ENCODE measurements at places on chromosomes 16 and 17.

DNA sequence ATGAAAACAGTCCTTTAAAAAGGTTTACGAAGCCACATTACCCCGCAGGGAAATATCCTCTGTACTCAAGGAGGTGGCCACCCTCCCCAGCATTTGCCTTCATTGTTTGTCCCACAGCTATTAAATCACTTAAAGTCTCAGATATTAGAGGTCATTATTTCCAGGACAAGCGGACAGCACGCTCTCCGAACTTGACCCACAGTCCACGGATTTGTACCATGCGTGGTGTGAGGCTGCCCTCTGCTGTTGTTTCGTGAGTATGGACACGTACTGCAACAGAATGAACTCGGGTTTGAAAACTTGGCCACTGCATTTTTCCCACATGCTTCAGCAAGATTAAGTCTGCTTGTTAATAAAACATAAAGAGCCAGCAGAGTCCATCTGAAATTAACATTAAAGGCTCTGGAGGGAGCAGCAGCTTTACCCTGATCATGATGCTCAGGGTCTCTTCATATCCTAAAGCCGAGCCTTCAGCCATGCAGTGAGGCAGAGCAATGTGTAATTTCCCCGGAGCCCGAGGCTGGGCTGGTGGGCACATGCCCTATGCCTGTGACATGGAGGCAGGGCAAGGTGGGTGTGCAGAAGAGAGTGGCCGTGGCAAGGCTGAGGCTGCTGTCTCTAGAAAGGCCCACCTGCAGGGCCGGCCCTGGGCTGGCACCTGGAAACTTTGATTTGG, 19.7 kb downstream of the MEAK7 start:
- no peak for DNase-seq

GRCh38 chr16:84967828-84968227, 43.5 kb downstream of the ZDHHC7 start:
- DNase-seq = no peak

- no peak for DNase-seq
These were observed 71.6 kb upstream of the SMIM36 start for GRCh38 chr17:55582897-55583296.

DNA sequence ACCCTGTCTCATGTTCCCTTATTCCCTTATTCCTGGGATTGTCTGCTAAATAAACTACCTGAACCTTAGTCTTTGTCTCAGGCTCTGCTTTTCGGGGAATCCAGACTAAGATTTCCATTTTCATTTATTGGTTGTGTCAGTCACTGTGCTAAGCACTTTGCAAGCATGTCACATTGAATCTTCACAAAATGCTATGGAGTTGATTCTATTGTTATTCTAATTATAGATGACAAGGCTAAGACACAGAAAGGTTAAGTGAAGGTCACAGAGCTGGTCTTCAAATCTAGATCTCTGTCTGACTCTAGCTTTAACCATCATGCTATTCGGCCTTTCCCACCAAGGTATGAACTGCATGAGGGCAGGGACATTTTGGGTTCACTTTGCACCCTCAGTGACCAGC, 13.4 kb upstream of the CES5A start:
- DNase-seq = no peak

- no peak for DNase-seq
These were observed 9.3 kb downstream of the ENDOV start for GRCh38 chr17:80424261-80424660.

DNA sequence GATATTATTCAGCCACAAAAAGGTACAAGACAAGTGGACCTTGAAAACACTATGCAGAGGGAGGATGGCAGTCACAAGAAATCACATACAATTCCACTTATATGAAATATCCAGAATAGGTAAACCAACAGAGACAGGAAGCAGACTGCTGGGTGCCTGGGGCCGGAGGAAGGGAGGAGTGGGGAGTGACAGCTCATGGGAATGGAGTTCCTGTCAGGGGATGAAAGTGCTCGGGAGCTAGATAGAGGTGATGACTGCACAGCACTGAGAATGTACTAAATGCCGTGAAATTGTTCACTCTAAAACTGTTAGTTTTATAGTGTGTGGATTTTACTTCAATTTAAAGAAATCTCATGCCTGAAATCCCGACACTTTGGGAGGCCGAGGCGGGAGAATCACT, 74.2 kb upstream of the MED9 start:
- DNase-seq = no peak

- no peak for DNase-seq
These were observed 417.1 kb upstream of the CDH11 start for GRCh38 chr16:65538976-65539375.
